ENCODE measurements at places on chromosomes 6 and 20.
A peak's percentile ranks its signal among the peaks of the same experiment; 100 is the strongest.

- no peak for DNase-seq
These were observed 260.3 kb upstream of the MAN1A1 start for GRCh38 chr6:119609865-119610264.

GRCh38 chr6:30709101-30709868, 7.8 kb downstream of the MDC1 start:
- no peak for DNase-seq

- no peak for DNase-seq
These were observed 595 bp downstream of the HAO1 start for GRCh38 chr20:7939663-7940062.

DNA sequence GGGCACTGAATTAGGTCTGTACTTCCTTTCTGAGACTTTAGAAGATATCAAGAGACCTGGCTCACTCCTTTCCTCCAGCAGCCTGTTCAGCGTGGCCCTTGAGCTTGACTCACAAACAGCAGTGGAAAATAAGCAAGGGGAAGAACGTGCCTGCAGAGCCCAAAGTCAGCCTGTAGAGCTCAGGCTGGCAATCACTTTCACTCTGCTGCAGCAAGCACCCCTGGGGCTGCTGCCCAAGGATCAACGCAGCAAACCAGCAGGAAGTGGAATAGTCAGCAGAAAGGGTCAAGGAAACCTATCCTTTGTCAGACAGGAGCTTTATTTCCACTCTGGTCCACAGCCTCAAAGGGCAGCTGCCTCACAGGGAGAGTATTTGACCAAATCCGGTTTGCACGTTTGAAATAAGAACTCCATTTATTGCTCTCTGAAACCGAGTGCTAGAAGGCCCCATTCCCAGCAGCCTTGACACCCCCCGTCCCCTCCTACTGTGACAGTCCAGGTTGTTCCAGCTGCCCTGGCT, 77.4 kb downstream of the PRDM1 start:
- peak; percentile 74 for DNase-seq

DNA sequence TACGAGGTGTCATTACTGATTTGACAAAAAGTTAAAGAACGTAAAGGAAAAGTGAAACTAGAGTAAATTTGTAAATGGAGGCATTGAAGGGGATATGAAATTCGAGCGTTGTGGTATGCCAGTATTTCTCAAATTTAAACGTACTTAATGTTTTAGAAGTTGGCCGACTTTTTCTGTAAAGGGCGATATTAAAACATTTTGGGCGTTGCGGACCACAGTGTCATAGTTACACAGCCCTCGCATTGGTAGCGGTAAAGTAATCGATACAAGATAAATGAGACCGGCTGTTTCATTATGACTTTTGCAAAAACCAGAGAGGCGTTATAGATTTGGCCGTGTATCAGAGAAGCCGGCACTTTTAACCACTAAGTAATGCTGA, 39.6 kb downstream of the OR2B2 start:
- no peak for DNase-seq

DNA sequence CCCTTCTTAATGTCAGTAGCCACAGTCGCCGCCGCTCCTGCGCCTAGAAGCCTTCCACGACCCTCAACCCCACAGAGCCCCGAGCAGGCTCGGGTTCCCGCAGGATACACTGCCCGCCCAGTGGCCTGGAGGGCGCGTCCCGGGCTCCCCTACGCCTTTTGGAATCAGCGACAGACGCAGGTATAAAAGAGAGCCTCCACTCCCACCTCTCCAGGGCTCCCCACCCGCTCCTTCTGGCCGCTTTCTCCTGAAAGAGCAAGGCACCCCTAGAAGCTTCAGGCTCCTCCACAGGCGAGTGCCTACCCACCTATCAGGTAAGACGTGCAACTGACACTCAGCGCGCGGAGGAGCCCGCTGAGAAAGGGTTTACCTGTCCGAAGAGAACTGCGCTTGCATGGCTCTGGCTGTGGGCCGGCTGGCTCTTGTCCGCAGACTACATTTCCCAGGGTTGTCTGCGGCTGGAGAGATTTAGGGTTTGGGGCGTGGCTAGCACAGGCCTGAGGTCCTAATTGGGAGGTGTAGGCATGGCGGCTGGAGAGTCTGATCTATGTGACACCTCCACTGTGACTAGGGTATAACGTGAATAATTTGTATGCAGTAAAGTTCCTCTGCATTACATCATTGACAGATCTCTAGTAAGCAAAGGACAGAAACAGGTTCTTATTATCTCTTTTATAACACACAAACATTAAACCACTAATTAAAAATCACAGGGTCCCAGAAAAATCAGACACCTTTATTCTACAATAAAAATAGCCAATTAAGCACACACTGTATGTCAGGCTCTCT, 13.5 kb upstream of the ZNF391 start:
- peak; percentile 58 for DNase-seq

DNA sequence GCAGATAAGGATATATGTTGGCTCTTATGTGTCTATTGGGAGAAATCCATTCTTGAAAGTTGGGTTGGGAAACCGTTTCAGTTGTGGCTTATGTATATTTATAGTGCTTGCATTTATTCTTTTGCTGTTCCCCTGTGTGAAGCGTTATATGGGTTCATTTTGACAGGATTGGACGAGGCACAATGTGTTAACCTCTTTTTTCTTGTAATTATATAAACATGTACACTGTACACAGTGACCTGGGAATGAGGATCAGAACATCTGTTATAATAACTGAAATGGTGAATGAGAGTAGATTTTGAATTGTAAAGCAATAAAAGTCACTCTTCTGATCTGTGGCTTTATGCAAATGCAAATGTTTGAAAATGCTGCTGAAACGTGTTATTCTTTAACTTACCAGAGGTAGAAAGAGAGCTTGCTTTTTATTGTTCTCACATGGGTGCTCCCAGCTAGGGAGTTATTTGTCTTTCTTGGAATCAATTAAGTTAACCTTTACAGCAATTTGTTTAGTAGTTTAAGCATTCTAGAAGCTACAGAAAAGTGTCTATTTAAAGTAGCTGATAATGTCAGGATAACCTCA, 213.7 kb downstream of the GRIK2 start:
- no peak for DNase-seq

- DNase-seq = peak; percentile 93
These were observed 2.1 kb downstream of the GABRR2 start for GRCh38 chr6:89313006-89313405.

DNA sequence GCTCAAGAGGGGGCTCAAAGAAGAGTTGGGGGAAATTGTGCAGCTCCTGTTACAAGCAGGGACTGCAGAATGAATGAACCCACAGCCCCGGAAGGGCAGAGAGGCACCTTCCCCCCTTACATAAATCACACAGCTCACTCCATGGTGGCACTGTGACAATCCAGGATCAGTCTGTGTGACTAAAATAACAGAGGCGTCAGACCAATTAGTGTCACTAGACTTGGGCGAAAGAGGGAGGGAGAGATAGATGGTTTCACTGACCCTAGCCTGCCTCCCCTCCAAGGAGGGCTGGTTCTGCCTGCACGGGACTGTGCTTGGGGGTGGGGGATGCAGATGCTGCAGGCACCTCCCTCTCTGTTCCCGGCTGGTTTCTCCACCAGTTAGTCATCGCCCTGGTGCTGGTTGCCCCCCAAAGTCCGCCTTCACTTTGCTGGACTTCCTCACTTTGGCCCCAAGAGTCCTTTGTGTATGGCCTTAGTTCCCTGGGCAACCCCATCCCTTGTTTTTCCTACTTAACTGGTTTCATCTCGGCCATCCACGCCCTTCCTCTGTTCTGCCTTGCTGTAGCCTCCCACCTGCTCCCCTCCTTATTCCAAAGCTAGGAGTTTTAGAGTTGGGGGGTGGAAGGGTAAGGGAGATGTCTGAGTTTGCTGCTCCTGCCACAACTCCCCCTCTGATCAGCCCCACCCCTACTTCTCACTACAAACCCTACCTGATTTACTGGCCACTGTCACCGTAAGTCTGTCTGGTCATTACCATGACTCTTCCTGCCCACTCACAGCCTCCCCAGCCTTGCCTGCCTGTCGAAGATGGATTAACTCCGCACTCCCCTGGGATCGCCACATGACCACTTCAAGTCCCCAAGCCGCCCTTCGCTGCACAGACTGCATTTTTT, 17.7 kb downstream of the CCDC167 start:
- no peak for DNase-seq

DNA sequence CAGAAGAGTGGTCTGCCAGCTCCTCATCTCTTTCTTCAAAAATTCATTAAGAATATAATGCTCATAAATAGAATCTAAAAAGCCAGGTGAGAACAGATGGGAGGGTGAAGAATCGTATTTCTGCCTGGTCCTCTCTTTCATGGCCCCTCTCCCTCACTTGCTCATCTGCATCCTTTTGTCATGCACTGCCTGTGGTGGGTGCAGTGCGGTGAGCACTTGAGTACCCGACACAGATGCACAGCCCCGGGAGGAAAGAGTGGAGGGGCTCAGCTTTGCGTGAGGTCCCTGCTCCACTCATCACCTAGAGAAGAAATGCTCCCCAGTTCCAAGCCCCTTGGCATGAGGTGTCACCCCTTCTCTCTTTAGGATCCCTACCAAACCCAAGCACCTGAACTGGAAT, 58.1 kb upstream of the GLP1R start:
- DNase-seq = no peak

DNA sequence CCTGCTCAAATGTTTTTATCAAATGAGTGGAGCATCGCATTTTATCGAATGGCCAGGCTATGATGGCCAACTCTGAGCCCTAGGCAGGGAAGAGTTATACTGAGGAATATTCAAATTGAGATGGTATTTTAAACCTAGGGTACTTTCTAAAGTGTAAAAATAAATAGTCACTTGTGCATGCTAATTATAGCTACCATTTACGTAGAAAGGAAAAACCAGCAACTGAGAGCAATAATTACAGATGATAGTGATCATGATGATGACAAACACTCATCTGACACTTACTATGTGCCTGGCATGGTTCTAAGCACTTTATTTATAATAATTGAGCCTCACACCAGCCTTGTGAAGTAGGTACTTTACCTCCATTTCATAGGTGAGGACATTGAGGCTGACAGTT, 455.7 kb downstream of the CD83 start:
- DNase-seq = no peak

GRCh38 chr20:5448449-5449118, 131.8 kb upstream of the PROKR2 start:
- peak; percentile 34 for DNase-seq

- peak; percentile 37 for DNase-seq
These were observed 204.2 kb downstream of the TBC1D7 start for GRCh38 chr6:13124131-13124530.

- DNase-seq = no peak
These were observed 333.2 kb downstream of the SAMD5 start for GRCh38 chr6:147841547-147842148.

GRCh38 chr6:15872241-15873103, 209.6 kb upstream of the DTNBP1 start:
- DNase-seq = peak; percentile 59

DNA sequence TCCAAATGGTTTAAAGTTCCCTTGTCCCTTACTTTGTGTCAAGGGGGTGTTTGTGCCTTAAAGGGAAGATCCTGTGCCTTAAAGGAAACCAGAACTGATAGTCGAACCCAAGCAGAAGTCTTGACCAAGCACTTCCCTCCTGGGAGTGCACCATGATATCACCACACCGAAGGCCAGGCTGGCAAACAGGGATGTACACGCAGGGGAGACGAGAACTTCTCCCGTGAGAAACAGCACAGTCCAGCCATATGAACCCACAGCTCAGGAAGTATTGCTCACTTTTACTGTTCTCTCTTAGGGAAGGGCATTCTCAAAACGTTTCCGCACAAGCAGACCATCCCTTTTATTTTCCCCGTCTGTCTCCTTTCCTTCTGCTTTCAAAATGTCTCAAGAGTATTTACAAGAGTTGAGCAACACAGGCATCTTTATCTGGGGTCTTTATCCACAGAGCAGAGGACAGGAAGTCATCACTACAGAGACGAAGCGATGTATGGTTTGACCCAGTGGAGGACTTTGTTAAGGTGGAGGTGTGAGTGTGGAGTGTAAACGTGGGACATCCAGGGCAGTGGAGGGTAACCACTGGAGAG, 12.8 kb upstream of the SERPINB1 start:
- no peak for DNase-seq

- peak; percentile 81 for DNase-seq
These were observed 443.9 kb downstream of the CDKAL1 start for GRCh38 chr6:20978151-20978614.

- no peak for DNase-seq
These were observed 184.2 kb upstream of the CCN2 start for GRCh38 chr6:132135409-132135808.

DNA sequence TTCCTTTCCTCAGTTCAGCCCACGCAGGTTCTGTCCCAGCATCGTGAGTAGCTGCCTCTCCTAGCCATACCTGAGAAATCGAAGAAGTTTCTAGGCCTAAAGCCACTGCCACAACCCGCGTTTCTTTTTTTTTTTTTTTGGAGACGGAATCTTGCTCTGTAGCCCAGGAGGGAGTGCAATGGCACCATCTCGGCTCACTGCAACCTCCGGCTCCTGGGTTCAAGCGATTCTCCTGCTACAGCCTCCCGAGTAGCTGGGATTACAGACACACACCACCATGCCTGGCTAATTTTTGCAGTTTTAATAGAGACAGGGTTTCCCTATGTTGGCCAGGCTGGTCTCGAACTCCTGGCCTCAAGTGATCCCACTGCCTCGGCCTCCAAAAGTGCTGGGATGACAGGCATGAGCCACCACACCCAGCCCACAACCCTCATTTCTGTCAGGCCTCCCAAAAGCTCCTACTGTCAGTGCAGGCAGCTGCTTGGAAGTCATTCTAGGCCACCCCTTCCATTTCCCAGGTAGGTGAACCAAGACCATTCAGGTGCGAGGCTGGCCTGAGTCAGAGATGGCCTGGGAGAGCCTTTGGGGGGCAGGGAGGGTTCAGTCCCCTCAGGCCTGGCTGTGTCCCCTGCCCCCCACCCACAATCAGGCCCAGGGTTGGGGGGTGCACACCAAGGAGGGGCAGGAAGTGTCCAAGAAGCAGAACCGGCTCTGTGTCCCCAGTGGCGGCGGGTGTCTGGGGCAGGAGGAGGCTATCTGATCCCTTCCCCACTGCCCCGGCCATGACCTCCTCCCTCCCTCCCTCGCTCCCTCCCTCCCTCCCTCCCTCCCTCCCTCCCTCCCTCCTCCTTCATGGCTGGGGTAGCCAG, 47.2 kb downstream of the NOL4L start:
- DNase-seq = no peak

DNA sequence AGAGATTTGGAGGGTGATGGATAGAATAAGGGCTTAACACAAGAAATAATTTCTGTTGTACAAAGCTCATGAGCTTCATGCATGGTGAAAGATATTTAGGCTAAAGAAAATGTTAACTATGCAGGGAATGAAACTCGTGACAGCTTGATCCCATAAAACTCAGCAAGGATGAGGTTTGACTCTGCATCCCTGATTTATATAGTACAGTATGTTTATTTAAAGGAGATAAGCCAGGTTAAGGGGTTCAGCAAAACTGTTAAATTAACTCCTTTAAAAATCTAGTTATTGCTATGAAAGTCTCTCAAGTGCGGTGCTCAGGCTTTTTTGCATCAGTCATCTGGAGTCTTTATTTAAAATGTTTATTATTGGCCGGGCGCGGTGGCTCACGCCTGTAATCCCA, 326.4 kb downstream of the LAMA2 start:
- DNase-seq = peak; percentile 23

DNA sequence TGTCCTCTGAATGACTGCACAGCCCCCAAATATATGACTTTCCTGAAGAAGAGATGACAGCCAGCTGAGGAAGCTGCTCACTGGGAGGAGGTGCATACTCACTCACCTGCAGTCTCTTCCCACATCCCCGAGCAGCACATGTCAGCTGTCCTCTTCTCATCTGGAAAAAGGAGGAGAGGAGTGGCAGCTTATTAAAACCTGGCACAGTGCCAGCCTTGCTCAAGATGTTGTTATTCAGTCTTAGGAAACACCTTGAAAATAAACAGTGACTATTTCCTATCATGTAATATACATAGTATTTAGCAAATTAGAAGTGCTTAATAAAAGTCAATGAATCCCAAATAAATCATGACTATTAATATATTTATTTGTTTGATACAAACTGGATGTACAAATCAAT, 232.9 kb downstream of the EPM2A start:
- DNase-seq = no peak

Data from fibroblast of upper back skin (primary cell).